ENCODE measurements at places on chromosomes 2 and 18. TPM values are rescaled to one million over a fixed set of nuclear protein-coding genes. Genes with fewer than 3 reads are reported as not detected.

GRCh38 chr2:218035463-218036100 lies 32.8 kb upstream of the TNS1 start:
- no peak for DNase-seq

DNA sequence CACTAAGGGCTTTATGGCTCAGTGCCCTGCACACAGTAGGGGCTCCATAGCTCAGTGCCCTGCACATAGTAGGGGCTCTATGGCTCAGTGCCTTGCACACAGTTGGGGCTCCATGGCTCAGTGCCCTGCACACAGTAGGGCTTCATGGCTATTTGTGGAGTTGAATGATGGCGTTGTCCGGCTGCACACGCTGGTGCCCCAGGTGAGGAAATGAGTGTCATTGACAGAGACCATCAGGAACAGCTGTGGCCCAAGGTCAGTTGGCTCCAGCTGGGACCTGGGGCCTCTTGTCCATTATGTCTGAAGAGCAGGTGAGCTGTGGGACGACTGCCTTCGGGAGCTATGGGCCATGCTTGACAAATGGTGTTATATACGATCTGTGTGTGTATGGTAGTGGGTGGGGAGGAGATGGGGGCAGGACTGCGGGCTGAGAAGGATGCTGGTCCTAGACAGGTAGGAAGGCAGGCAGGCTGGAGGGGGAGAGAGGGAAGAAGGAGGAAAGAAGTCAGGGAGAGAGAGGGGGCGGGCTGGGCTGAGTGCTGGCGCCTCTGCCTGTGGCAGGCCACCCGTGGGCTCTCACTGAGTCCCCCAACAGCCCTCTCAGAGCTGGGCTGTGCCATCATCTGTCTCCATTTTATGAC lies 130.6 kb downstream of the CLIP4 start:
- DNase-seq, result no peak

DNA sequence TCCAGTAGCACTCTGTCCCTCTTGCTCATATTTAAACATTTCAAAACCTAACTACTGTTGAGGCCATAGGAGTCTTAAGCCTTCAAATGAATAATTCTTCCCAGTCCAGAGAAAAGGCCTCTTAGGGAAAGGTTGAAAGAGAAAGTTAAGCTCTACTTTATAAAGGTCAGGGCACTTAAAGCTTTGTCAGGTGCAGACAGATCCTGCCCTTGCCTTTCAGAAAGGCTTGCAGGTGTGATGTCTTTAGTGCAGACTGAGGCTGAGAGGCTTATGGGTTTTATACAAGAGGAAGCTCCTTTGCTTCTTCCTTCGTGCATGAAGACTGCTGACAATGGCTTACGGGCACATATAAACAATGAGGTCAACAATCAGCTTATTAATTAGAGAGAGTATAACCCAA lies 105.0 kb upstream of the LINC00305 start:
- no peak for DNase-seq

- DNase-seq, result no peak
These were observed 74.8 kb upstream of the ZNF516 start for GRCh38 chr18:76569644-76570419.

DNA sequence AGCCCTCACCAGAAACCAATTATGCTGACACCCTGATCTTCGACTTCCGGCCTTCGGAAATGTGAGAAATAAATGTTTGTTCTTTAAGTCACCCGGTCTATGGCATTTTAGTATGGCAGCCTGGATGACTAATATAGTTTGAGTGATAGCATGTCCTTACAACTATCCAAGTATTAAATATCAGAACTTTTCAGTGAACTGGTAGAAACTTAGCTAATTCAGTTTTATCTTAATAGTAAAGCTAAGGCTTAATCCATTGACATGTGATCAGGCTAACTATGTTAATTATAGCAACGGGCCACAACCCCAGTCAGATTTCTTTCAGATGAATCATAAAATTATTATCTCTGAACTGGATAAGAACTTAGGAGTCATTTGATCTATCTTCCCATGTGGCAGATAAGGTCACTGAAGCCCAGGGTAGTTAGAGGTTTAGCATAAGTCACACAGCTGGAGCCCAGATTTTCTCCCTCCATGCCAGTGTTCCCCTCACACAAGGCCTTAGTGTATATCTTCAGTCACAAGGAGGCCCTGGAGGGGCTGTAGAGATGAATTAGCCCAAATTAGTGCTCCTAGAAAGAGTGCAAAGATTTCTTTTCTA lies 40.7 kb upstream of the UPP2 start:
- no peak for DNase-seq

GRCh38 chr2:10876963-10877362 lies 34.8 kb upstream of the KCNF1 start:
- no peak for DNase-seq

- DNase-seq, result no peak
These were observed 659.5 kb upstream of the HS6ST1 start for GRCh38 chr2:128978212-128978611.

DNA sequence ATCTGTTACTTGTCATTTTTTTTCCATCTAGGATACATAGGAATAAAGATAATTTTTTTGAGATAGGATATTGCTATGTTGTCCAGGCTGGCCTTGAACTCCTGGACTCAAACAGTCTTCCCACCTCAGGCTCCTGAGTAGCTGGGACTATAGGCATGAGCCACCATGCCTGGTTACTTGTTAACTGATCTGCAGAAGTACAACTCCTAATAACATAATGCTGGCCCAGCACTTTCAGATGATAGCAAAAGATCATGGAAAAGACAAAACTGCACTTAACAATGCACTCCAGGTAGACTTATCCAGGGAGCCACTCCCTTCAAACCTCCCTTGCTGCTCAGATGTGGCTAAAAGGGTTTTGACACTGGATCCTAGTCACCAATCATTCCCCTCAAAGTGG lies 11.4 kb upstream of the CTDP1 start:
- DNase-seq, result no peak

DNA sequence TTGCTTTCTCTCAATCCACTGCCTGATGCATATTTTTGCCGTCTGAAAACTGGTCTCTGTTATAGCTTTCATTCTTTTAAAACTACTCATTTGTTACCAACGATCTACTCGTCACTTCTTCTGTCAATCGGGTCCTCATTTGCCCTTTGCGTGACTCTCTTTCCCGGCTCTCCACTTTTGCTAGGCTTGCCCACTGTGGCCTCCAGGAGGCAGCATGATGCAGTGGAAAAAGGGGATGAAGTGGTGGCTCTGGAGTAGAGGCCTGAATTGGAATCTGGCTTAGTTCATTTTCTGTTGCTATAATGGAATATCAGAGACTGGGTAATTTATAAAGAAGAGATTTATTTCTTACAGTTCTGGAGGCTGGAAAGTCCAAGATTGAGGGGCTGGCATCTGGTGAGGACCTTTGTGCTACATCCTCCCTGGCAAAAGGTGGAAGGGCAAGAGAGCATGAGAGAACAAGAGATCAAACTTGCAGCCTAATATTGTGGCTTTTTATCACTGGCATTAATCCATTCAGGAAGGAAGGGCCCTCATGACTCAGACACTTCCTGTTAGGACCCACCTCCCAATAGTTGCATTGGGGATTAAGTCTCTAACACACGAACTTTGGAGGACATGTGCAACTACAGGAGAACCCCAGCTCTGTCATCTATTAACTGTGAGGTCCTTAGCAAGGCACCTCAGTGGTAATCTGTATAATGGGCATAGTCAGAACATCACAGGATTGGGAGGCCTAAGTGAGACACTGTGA lies 15.4 kb downstream of the GDF7 start:
- no peak for DNase-seq

GRCh38 chr2:180978903-180979748 lies 1.3 kb upstream of the UBE2E3 start:
- no peak for DNase-seq

Gene RGPD3
- 0.34 TPM for total RNA-seq
